Activated CD8-positive, alpha-beta memory T cell treated with anti-CD3 and anti-CD28 coated beads, Interleukin-2, amount 10 ng/mL, durations not matched to agents 7 days and 5 days (primary cell): ENCODE measurements at places on chromosomes 4 and X. TPM values are rescaled to one million over a fixed set of nuclear protein-coding genes. Genes with fewer than 3 reads are reported as not detected.
A peak's percentile ranks its signal among the peaks of the same experiment; 100 is the strongest.

DNA sequence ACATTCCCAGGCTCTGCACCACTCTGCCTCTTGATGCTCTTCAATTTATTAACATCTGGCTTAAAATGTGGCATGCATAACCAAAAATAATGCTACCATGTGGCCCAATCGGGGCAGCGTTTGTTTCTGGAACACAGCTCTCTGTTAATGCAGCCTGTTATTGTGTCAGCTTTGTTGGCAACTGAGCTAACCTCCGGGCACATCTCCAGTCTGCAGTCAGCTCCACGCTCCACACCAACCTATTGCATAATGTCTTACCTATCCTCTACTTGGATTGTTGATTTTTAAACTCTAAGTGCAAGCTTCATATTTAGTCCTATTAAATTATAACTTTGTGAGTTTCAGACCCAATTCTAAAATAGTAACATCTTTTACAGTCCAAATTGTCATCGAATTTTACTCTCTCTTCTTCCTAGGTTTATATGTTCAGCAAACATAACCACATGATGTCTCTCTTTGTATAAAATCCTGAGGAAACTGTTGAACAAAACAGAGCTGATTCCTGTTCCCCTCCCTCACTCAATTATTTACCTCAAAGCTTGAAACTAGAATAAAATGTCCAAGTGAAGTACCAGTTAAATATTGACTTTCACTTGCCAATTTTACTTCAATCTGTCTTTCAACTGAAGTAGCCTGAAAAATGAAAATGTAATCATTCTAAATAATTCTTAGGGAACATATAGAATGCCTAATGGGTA lies 92.2 kb upstream of the RAPGEF2 start:
- no peak overlapping the region for H3K27ac ChIP-seq
- H3K4me1 ChIP-seq = peaks cover 4% of the 10 kb centered on the region
- no peaks in the 10 kb centered on the region for H3K36me3 ChIP-seq
- no peak for DNase-seq
- H3K4me3 ChIP-seq = no peak overlapping the region
- H3K27me3 ChIP-seq = no peaks in the 10 kb centered on the region

DNA sequence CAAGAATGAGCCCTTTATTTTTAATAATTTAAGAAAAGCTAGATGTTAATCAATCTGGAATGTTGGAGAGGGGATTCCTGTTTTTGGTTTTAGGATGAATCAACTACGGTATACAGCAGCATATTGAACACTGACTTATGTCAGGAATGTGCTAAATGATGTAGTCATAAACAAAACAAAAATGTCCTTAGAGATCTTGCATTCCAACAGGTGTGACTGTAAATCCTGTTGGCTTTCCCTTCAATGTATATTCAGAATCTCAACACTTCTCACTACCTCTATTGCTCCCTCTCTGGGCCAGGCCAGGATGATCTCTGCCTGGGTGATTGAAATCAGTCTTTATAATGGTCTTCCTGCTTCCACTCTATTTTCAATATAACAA lies 37.8 kb upstream of the BDH2 start:
- peaks cover 75% of the 10 kb centered on the region for H3K36me3 ChIP-seq
- H3K27me3 ChIP-seq = no peaks in the 10 kb centered on the region
- peaks cover 5% of the 10 kb centered on the region for H3K4me1 ChIP-seq

GRCh38 chrX:134880866-134881265 lies 109.9 kb upstream of the SMIM10 start:
- H3K4me1 ChIP-seq = peaks cover 5% of the 10 kb centered on the region
- H3K27ac ChIP-seq = no peak overlapping the region
- DNase-seq = no peak
- H3K36me3 ChIP-seq = no peaks in the 10 kb centered on the region
- no peaks in the 10 kb centered on the region for H3K27me3 ChIP-seq
- no peak overlapping the region for H3K4me3 ChIP-seq

GRCh38 chr4:113181289-113182007 lies 132.0 kb downstream of the ANK2 start:
- no peaks in the 10 kb centered on the region for H3K27me3 ChIP-seq
- DNase-seq = no peak
- no peaks in the 10 kb centered on the region for H3K36me3 ChIP-seq
- no peaks in the 10 kb centered on the region for H3K4me1 ChIP-seq
- H3K4me3 ChIP-seq = no peak overlapping the region

DNA sequence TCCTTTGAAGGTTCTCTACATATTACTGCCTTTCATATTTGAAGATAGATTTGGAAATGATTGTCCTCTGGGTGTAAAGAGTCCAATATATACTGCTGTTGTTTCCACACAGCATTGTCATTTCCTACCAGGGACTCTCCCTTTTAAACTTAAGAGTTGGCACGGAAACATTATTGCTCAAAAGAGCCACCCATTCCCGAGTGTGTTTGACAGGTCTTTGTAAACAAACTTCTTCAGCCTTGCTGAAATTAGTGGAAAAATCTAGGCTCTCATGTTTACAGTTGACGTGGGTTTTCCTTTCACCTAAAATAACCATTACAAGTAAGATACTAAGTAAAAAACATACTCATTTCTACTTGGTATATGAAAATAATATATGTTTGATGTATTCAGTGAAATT lies 111.4 kb upstream of the LIMCH1 start:
- DNase-seq = no peak
- no peak overlapping the region for H3K4me3 ChIP-seq
- no peaks in the 10 kb centered on the region for H3K36me3 ChIP-seq
- H3K27ac ChIP-seq = no peak overlapping the region
- no peaks in the 10 kb centered on the region for H3K27me3 ChIP-seq

- no peak for DNase-seq
- H3K4me3 ChIP-seq = no peak overlapping the region
- H3K36me3 ChIP-seq = peaks cover 45% of the 10 kb centered on the region
- no peaks in the 10 kb centered on the region for H3K27me3 ChIP-seq
- no peak overlapping the region for H3K27ac ChIP-seq
- peaks cover 14% of the 10 kb centered on the region for H3K4me1 ChIP-seq
Observed at GRCh38 chr4:87118421-87118820, 102.0 kb downstream of the KLHL8 start.

DNA sequence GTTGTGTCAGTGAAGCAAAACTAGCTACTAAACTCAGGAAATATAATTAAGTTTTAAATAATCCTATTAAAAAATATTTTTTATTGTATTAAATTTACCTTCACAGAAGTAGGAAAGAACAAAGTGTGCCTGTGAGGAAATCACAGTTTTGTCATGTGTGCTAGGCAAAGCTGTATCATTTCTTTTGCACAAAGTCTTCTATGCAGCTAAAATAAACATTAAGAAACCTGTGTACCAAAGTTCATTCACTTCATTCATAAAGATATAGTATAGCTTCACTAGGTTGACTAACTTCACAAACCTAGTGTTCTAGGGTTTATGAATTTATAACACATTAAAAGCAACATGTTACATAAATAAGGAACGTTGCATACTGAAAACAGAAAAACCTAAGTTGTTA lies 131.0 kb downstream of the PDS5A start:
- H3K27me3 ChIP-seq = no peaks in the 10 kb centered on the region
- no peak overlapping the region for H3K4me3 ChIP-seq
- H3K4me1 ChIP-seq = no peaks in the 10 kb centered on the region
- peaks cover 28% of the 10 kb centered on the region for H3K36me3 ChIP-seq
- DNase-seq = no peak

DNA sequence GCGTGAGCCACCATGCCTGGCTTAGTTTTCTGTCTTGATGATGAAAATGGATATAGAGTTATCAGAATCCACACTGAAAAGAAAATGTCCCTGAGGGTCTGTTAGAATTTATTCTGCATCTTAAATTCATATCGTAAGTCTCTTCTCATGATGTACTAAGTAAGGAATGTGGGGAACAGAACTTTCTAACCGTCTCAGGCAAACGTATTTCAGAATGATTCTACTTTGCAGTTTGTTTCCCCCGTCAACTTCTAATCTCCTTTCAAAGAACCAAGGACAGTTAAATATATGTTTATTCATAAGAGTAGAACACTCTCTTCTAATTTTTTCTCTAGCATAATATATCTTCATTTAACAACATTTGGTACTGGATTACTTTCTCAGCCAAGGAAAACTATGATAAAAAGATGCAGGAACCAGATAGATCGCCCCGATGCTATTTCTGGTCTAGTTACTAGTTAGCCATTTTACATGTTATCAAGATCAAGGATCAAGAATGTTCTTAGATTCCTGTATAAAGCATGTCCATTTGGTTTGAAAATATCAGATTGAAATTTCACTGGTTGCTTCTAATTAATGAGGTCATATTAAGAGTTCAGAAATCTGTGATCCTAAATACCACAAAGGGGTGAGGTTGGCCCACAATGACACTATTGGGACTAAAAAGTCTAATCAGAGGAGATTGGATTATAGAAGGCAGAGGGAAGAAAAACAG lies 49.5 kb downstream of the METTL14 start:
- H3K4me1 ChIP-seq = peaks cover 8% of the 10 kb centered on the region
- peaks cover 25% of the 10 kb centered on the region for H3K36me3 ChIP-seq
- no peak overlapping the region for H3K27ac ChIP-seq
- no peak overlapping the region for H3K4me3 ChIP-seq

GRCh38 chr4:46886711-46887110 lies 22.3 kb downstream of the COX7B2 start:
- H3K36me3 ChIP-seq = no peaks in the 10 kb centered on the region
- DNase-seq = no peak
- H3K27me3 ChIP-seq = peaks cover 5% of the 10 kb centered on the region
- H3K27ac ChIP-seq = no peak overlapping the region
- no peaks in the 10 kb centered on the region for H3K4me1 ChIP-seq

DNA sequence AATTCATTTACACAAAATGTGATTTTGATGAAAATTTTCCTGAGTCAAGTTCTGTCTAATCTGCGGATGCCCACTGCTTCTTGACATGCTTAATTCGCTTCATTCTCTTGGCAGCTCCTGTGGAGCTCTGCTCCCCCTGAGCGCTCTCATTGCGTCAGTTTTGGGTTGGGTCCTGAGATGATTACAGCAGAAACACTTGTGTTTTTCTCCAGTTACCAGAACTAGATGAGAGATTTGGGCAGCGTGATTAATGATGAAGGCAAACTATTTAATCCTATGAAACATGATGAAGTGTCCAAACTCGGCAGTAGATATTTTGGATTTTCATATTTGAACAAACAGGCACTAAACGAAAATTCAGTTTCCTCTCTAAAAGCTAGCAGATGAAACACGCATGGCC lies 4.2 kb upstream of the CXCL1 start:
- no peak overlapping the region for H3K27ac ChIP-seq
- H3K4me1 ChIP-seq = no peaks in the 10 kb centered on the region
- peaks cover 17% of the 10 kb centered on the region for H3K27me3 ChIP-seq
- H3K36me3 ChIP-seq = no peaks in the 10 kb centered on the region

DNA sequence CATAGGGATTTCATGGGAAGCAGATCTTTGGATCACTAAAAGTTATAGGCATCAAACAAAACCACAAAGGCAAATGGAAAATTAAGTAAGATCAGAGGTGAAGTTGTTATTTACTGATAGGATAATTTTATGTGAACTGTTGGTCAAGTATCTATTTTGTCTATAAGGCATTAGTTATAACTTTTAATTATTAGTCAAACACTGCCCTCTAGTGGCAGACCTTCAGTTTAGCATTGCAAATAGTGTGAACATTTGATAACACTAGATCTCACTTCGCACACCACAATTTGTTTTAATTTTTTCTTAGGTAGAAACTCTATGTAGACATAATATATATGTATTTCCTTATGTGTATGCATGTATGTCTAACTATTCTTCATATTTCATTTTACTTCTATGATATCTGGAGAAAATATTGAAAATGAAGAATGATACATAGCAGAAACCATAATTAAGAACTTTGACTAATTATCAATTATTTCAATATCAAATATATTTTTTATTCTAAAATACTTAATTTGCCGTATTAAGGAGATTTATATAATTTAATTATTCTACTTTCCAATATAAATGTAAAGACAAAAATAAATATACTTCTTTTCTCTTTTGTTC lies 214.5 kb upstream of the TACR3 start:
- H3K27me3 ChIP-seq = no peaks in the 10 kb centered on the region
- H3K27ac ChIP-seq = no peak overlapping the region
- no peak for DNase-seq
- H3K36me3 ChIP-seq = no peaks in the 10 kb centered on the region

- peak overlapping the region; percentile 11 for H3K4me3 ChIP-seq
- no peaks in the 10 kb centered on the region for H3K36me3 ChIP-seq
- peaks cover 12% of the 10 kb centered on the region for H3K4me1 ChIP-seq
- DNase-seq = peak; percentile 63
- H3K27me3 ChIP-seq = peaks cover 5% of the 10 kb centered on the region
- H3K27ac ChIP-seq = no peak overlapping the region
Observed at GRCh38 chr4:113316879-113317278, 267.4 kb downstream of the ANK2 start.

- no peaks in the 10 kb centered on the region for H3K27me3 ChIP-seq
- H3K36me3 ChIP-seq = no peaks in the 10 kb centered on the region
- H3K4me3 ChIP-seq = no peak overlapping the region
- no peak overlapping the region for H3K27ac ChIP-seq
- DNase-seq = no peak
Observed at GRCh38 chr4:110735686-110736085, 112.8 kb upstream of the PITX2 start.

GRCh38 chr4:187179086-187180058 lies 455.7 kb upstream of the FAT1 start:
- no peak overlapping the region for H3K4me3 ChIP-seq
- H3K36me3 ChIP-seq = no peaks in the 10 kb centered on the region
- no peak for DNase-seq
- no peaks in the 10 kb centered on the region for H3K27me3 ChIP-seq
- no peaks in the 10 kb centered on the region for H3K4me1 ChIP-seq

KIAA1210 gene
- total RNA-seq = not detected

RNF128 gene
- not detected for total RNA-seq

SHROOM2 gene
- total RNA-seq = not detected

UGT2A3 gene
- total RNA-seq = not detected

DRD5 gene
- total RNA-seq = not detected

RIBC1 gene
- total RNA-seq = 1.1 TPM
